Fibroblast of mammary gland (primary cell): ENCODE measurements at places on chromosomes 11 and 22.
A peak's percentile ranks its signal among the peaks of the same experiment; 100 is the strongest.

- DNase-seq: no peak
Measured at GRCh38 chr11:17968206-17968605, 44.6 kb downstream of the SERGEF start.

DNA sequence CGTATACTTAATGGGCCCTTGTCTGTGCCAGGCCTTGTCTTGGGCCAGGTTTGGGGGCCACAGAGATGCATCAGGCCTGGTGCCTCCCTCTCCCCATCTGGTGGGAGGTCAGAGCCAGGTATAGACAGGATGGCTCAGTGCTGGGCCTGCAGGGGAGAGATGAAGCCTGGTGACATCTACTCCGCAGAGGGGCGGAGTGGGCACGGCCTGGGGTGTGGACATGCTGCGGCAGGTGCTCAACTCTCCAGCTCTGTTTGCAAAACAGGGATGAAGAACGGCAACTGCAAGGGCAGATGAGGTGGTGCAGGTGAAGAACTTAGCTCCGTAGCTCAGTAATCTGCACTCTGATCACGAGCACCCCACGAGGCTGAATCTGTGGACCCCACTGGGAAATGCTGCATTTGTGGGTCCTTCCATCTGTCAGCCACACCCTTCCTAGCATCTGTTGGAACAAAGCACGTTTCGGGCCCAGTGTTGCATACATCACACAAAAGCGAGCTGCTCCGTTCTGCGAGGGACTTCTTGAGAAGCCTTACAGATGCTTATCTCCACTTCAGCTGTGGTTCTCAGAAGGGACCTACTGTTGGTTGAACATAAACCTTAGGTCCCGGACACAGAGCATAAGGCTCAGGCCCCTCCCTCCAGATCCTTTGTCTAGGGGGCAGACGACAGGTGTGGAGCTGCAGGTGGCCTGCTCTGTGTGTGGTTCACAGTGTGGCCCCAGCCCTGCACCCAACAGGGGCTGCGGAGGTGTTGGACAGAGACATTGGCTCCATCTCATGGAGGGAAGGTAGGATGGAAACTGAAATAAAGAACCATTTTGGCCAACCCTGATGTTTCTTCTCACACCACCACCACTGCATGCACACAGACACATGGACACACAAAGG is 78.3 kb downstream of the LRRC32 start:
- no peak for DNase-seq

DNA sequence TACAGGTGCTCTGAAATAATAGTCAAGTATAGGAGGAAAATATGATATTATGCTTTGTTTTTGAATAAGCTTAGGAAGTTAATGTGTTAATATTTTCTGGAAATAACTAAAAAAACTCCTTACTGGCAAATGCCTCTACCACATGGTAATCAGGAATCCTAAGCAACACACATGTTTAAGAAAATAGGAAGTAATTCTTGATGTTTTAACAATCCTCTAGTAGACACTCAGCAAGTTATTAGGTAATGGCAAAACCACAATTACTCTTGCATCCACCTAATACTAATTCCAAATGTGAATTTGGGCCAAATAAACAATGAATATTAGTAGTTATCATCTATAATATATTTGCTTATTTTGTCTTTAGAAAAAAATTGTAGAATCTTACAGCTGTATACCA is 53.6 kb downstream of the SLC35F2 start:
- DNase-seq: no peak

DNA sequence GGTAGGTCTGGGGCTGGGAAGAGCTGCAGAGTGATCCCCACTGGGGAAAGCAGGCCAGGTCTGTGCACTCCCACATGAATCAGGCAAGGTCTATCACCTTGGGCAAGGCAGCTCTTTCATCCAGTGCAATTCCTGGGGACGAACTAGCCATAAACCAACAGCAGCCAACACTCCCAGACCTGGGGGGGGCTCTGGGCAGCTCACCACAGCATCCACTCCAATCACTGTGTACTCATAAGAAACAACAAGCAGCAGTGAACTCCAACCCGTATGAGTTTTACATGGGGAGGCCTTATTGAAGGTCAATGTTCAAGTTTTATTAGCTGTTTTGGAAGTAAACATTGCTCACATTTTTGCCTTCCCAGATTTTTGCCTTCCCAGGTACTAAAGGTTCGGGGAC is 157.4 kb upstream of the NAV2 start:
- DNase-seq: no peak

DNA sequence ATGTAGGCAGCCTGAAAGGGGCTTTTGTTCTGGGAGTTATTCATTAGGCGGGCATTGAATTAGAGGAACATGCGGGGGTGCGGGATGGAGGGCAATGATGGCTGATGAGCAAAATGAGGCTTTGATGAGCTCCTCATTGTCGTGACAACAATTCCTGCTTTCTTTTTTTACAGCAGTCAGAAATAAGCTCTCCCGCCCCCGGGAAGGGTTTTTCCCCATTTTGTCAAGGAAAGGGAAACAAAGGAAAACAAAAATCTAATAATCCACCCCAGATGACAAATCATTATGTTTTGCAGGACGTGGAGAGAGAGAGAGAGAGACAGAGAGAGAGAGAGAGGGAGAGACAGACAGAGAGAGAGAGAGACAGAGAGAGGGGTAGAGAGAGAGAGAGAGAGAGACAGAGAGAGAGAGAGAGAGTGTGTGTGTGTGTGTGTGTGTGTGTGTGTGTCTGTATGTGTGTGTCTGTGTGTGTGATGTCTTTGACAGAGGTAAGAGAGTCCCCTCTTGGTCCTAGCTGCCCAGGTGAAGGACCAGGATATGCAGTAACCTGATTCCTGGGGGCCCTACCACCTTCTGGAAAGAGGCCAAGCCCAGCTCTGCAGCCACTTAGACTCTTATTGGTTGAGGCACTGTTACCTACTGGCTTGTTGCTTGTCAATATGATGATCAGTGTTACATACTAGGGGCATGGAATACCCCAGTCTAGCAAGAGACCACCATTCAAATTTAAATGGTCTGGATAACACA is 46.7 kb upstream of the PARVA start:
- no peak for DNase-seq

- DNase-seq: no peak
Measured at GRCh38 chr11:97703851-97704250, 1314.0 kb downstream of the JRKL start.

GRCh38 chr22:17703811-17704210 is 65.3 kb downstream of the BCL2L13 start:
- peak; percentile 57 for DNase-seq

DNA sequence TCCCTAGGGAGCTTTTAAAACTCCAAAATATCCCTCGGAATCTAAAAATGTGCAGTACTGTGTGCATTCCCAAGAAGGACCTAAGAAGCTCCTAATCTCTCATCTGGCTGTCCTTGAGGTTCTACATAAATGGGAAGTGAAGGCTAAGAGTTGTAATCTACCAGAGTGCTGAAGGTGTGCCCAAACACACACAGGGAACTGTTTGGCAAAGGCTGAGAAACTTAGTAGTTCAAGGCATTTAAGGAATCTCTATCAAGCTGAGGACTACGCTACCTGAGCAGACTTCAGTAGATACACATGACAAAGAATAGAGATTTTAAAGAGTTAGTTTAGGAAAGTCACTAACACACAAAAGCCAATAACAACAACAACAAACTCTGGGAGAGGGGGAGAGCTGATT is 71.1 kb downstream of the TTC28 start:
- no peak for DNase-seq

DNA sequence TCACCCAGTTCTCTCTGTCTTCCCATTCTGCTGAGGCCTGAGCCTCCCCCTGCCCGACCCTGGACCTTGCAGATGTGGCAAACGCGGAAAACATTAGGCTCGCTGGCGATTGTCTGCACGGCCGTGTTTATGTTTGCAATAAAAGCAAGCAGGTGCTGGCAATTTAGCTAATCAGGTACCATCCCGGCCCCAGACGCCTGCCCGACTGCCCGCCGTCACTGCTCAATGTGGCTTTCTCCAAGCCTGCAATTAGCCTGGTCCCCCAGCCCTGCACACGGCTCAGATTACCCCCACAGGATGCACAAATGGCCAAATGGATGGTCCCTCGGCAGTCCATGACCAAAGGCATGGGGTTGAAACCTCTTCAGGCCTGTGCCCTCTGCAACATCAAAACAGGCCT is 259.7 kb downstream of the MN1 start:
- no peak for DNase-seq

- no peak for DNase-seq
Measured at GRCh38 chr11:46918083-46918787, at the start of gene LRP4. LRP4 (minus strand) TSS chr11:46918550; CDS start chr11:46918379, 171 bp downstream.
